GM12878 (cell line): ENCODE measurements at places on chromosomes 3 and 15. TPM values are rescaled to one million over a fixed set of nuclear protein-coding genes. Genes with fewer than 3 reads are reported as not detected.

Gene GOLGA8R
- 0.13 TPM in 1 of 2 replicates, not detected in the other for total RNA-seq

Gene CYP1A2
- total RNA-seq: not detected in 2 replicates

Gene LRRK1
- 51.5 and 58.3 TPM in 2 replicates for total RNA-seq

Gene GRK7
- not detected in 2 replicates for total RNA-seq

Gene UBAP1L
- 1.9 and 2.4 TPM in 2 replicates for total RNA-seq

Gene ADAMTSL3
- 0.26 and 0.29 TPM in 2 replicates for total RNA-seq

Gene KNSTRN
- 38.1 and 39.4 TPM in 2 replicates for total RNA-seq

Gene IL5RA
- total RNA-seq: 0.19 TPM in 1 of 2 replicates, not detected in the other

Gene TRPM1
- 0.16 TPM in 1 of 2 replicates, not detected in the other for total RNA-seq

Gene GOLGA8Q
- not detected in 2 replicates for total RNA-seq

Gene KLHL40
- total RNA-seq: not detected in 2 replicates

Gene NT5DC2
- 122 and 135 TPM in 2 replicates for total RNA-seq

DNA sequence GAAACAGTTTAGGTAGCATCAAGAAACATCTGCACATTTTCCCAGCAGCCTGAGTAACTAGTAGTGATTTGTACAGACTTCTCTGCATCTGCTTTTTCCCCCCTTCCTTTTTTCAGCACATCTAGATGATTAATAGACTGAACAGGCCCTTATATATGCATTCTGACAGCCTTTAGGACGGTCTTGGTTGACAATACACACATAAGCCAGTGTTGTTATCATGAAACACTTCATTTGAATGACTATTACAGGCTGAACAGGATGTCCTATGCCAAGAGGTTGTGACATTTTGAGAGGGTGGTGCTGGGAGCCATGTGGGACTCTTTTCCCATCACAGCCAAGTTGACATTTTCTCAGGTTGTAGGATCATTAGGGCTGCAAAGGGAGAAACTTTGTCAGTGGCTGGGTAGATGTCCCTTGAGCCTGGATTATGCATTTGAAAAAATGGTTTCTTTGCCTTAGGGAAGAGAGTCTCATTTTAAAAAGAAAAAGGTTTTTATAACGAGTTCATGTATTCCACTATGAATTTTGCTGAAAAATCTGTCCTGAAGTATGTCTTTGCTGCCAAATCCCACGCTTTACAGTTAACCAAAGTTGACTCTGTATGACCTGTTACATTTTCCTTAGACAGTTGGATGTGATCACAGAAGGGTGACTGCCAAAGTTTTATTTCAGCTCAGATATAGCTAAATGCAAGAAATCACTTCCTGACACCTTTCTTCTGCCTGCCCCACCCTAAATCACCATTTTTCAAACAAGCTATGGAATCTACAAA is 73.7 kb downstream of the FILIP1L start:
- DNase-seq: no peak

DNA sequence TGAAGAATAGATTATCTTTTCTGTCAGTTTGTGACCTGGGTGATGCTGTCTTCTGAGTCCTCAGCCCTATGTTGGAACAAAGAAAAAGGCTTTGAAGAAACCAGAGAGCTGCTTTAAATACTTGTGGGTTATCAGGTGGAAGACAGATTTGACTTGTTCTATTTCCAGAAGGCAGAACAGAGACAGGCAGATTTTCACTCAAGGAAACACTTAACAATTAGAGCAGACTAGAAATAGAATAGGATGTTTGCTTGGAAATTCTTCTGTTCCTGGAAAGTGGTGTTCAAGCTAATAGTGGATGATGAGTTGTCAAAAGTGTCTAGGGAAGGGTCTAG is 219.4 kb downstream of the UBE2E2 start:
- no peak for DNase-seq

- no peak for DNase-seq
Observed at GRCh38 chr3:186949281-186949982, 19.1 kb downstream of the ST6GAL1 start.

GRCh38 chr3:129526121-129526900 is 2.1 kb upstream of the RHO start:
- DNase-seq: peak; percentile 25

GRCh38 chr15:90161950-90162361 is 39.2 kb upstream of the SEMA4B start:
- peak; percentile 83 for DNase-seq

DNA sequence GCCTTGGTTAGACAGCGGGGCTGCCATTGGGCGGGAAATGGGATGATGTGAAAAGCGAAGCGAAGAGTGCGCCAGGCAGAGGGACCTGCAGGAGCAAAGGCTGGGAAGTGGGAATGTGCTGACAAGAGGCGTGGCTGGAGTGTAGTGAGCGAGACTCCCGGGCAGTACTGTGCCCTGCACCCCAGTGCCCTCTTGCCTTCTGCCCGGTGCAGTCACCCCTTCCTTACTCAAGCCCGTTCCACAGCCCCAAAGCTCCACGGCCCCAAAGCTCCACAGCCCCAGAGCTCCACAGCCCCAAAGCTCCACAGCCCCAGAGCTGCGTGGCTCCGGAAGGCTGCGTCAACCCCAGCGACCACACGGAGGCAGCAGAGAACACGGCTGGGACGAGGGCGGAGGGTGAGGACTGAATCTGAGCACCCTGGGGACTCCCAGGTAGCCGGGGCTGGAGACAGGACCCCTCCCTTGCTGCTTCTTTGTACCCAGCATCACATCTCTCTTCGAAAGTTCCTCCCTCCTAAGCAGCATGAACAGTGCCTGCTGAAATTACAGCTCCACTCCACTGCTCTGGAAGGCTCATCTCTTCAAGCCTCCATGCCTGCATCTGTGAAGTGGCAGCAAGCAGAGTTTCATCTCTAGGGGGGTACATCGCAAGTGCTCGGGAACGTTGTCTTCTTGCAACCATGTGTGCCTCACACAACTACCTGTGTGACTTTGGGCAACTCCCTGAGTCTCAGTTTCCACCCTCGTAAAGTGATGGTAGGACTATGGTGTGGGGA is 108.9 kb downstream of the FBLN2 start:
- DNase-seq: no peak

DNA sequence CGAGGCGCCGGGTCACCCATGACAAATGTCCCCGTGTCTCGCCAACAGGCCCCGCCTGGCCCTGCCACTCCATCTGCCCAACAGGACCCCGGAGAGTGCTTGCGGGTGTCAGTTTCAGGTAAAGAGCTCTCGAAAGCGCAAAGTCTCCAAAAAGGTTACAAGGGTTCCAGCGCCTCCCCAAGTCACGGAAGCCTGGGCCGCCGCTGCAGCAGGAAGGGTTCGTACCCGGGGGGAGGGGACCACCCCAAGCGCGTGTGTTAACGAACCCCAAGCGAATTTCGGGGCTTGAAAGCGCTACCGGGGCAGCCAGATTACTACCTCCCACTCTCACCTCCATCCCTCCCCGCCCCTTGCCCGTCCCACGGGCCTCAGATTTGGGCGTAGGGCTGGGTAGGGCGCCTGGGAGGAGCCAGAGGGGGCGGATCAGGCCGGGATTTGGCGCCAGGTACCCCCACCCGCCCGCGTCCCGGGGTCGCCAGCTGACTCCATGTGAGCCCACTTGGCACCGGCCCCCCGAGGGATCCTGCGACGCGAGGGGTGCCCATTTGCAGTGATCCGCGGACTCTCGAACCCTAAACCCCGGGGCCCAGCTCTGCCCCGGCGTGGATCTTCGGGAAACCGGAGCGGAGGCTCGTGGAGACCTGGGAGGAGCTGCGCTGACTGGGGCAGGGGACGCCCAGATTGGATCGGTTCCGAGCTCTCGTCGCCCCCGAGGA is 85.9 kb downstream of the NR2F2 start:
- no peak for DNase-seq

DNA sequence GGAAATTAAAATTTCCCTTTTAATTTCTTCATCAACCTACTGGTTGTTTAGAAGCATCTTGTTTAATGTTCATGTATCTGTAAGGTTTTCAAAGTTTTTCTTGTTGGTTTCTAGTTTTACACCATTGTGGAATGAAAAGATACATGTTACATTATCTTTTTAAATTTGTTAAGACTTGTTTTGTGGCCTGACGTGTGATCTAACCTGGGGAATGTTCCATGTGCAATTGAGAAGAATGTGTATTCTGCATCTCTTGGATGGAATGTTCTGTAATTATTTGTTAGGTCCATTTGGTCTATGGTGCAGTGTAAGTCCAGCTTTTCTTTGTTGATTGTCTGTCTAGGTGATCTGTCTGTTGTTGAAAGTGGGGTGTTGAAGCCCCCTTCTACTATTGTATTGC is 45.7 kb downstream of the THSD4 start:
- DNase-seq: no peak

- no peak for DNase-seq
Observed at GRCh38 chr3:129004639-129005295, 3.7 kb downstream of the EFCC1 start.

DNA sequence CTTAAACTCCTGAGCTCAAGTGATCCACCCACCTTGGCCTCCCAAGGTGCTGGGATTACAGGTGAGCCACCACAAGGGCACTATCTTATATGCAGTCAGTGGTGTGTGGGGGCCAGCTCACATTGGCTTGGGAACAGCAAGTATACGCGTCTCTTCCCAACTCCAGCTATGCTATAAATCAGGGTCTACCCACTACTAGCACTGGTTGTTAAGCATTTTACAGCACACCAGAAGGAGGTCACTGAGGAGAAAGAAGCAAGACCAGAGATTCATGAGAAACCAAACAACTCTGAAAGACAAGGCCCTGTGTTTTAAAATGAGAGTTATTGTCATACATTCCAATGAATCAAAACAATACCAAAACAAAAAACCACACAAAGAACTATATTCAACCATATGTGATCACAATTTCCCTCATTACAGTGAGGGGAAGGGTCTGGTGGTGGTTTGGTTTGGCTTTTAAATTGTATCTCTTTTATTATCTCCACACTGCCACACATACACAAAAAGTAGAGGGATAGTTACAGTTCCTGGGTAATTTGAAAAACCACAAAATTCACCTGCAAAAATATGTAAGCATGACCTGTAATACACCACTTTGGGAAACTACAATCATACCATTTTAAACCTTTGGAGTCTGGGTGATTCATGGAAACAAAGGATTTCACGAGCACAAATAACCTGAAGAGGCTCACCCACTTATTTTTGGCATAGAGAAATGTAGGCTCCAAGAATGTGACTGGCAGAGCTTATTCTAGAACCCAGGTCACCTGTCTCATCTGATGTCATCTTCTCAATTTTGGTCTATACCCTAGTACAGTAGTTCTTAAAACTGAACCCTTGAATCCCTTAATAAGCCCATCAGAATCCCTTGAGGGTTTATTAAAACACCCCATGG is 5.2 kb downstream of the MAGI1 start:
- DNase-seq: no peak

- no peak for DNase-seq
Observed at GRCh38 chr3:50655009-50655830, 19.5 kb upstream of the DOCK3 start.

DNA sequence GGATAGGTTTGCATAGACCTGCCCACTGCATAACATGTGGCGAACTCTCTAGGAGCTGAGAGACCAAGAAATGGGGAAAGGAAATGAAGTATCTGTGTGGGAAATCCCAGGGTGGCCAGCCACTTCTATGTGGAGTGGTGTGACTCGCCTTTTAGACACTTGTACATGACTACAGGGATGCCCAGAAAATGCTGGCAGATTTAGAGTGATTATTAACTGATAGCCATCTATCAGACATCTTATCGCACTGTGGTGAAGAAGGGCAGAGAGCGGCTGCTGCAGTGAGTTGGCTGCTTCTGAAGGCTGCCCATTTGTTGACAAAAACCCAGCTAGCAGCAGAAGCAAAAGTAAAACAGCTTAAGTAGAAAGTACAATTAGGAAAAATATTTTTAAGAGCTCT is 18.1 kb upstream of the STAC start:
- no peak for DNase-seq

GRCh38 chr15:36371509-36371908 is 207.9 kb upstream of the CDIN1 start:
- no peak for DNase-seq

GRCh38 chr3:37593796-37594195 is 267.9 kb upstream of the CTDSPL start:
- DNase-seq: no peak

GRCh38 chr3:71444028-71444860 is 139.3 kb downstream of the FOXP1 start:
- peak; percentile 82 for DNase-seq

GRCh38 chr15:79167776-79168175 is 77.2 kb upstream of the RASGRF1 start:
- DNase-seq: no peak

DNA sequence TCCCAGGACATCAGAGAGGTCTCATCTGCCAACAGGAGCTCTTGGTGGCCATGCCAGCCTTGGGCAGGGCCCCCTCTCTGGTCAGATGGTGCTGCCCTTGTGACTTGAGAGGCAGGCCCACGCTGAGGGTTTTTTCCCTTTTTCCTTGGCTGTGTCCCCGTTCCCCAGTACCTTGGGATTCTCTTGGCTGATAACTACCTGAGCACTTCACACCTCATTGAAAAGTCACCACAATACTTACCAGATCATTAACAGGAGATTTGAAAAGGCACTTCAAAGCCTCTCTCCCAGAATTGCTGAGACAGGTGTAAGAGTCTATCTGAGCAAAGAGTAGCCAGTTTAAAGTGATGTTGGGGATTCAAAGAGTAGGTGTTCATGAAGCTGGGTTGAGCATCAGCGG is 15.1 kb upstream of the TMEM158 start:
- DNase-seq: no peak

GRCh38 chr3:160564258-160564911 is 986 bp downstream of the KPNA4 start:
- DNase-seq: no peak

DNA sequence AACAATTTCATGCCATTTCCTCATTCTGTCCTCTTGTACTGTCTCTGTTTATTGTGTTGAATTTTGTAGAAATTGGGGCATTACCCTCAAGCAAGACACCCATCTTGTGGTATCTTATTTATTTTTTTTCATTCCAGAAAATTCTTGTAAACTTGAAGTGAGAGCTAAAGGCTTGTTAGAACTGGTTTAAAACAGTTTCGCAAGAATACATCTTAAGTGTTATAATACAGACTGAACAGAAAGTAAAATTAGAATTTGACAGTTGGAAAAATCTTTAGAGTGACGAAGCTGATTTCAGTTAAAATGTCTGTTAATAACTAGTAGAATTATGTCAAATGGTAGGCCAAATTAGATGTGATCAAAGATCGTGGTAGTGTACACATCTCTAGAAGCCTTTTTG is 26.9 kb downstream of the RNF13 start:
- no peak for DNase-seq

DNA sequence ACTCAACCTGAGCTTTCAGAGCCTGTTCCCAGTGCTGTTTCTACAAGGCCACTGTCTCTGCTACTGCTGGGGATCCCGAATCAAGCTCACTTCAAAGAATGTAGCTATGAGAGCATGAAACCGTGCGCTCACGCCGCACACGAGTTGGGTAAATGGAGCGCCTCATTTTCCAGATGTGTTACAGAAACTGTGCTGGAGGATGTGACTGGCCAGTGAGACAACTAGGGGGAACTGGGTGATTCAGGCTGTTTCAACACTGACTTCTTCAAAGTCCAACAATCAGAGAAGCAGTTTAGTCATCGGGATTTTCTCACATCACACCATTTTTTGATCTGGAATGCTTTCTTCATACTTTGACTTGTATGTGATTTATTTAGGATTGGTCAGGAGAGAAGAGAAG is 3.5 kb downstream of the ZNF710 start:
- no peak for DNase-seq
